NCI-H187 (cell line): ENCODE measurements at places on chromosomes 1 and 21.

GRCh38 chr1:100502052-100502792, 35.7 kb upstream of the GPR88 start:
- peak; percentile 25 for DNase-seq

DNA sequence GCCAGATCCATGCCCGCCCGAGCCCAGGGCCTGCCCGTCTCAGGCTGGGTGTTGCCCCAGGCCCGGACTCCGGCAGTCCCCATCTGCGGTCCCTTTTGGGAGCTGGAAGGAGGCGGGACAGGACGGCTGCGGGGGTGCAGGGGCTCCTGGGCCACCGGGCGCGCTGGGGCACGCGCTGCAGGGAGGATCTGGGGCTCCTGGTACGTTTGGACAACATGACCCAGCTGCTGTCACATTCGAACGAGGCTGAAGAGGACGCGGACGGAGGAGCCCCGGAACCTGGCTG, 6.6 kb upstream of the CALML6 start:
- no peak for DNase-seq

DNA sequence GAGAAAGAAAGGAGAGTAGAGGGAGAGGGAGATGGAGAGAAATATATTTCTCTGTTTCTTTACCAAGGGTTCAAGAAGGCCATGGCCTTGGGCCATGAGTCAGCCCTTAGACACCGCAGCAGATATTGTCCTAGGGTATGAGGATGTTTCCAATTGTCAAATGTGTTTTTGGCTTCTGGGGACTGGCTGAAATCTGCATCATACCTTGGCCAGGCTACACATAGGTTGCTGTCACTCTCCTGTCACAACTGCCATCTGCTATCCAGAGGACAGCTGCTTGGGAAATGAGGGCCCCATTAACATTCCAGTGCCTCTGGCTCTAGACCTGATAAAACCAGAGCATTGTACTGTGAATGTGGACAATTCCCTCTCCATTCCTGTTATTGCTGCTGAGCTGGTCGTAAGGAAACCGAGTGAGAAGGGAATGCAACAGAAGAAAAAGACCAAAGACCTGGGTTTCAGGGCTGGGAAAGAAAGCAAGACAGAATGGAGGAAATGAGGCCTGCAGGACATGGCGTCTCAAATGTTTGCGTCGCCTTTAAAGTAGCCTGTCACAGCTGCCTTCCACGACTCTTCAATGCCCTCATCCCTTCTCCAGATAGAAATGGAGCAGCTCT, 8.8 kb upstream of the PIGC start:
- no peak for DNase-seq

GRCh38 chr1:165143437-165144065, 213.0 kb downstream of the LMX1A start:
- no peak for DNase-seq

DNA sequence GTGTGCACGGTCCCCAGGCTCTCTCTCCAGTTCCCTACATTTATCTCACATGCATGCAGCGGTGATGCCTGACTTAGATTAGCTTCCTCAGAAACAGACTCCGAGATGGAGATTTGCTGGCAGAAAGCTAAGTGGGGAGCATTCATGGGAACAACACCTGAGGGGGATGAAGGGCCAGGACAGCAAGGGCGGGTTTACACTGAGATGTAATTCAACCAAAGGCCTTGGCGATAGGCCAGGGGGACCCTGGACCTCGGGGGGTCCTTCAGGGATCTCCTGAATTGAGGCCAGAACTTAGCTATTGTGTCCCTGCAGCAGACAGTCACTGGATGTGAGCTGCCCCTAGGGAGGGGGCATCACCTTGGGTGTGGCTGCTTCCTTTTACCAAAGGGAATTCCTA, 246.1 kb upstream of the CSF3R start:
- DNase-seq = no peak

- no peak for DNase-seq
Measured at GRCh38 chr1:88399690-88400089, 284.4 kb upstream of the PKN2 start.

DNA sequence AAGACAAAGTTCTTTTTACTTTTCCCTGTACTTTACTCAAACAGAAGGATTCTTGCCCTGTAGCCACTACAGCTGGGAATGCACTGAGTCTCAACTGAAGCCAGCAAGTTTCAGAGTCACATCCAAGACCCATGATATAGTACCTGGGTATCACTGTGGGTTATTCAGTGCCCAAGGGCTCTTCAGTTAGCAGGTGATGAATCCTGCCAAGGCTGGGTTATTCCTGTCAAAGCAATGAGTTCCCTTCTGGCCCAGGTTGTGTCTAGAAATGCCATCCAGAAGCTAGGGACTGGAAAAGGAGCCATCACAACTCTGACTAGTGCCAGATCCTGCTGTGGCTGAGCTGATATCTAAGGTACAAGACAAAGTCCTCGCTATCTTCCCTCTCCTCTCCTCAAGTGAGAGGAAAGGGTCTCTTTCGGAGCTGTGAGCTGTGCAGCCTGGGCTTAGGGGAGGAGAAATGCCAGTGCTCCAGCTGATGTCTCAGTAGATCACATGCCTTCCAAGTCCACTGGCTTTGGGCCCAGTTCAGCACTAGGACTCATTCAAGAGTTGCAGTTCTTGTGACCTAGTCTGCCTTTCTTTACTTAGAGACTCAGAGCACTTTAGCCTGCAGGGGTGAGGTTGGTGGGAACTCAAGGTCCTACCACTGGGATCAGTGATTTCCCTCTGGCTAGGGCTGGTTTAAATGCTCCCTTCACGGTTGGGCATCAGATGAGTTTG, 369.4 kb downstream of the TBX15 start:
- no peak for DNase-seq

DNA sequence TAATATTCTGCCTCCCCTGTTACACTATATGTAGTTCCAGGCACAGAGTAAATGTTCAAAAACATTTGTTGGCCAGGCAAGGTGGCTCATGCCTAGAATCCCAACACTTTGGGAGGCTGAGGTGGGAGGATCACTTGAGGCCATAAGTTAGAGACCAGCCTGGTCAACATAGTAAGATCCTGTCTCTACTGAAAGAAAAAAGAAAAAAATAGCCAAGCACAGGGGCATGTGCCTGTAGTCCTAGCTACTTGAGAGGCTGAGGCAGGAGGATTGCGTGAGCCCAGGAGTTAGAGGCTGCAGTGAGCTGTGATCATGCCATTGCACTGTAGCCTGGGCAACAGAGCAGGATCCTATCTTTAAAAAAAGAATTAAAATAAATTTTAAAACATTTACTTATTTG, 57.6 kb upstream of the SIM2 start:
- DNase-seq = no peak

- DNase-seq = no peak
Measured at GRCh38 chr1:244118109-244118761, 67.2 kb downstream of the ZBTB18 start.

GRCh38 chr1:67441183-67441582, 11.0 kb upstream of the SERBP1 start:
- no peak for DNase-seq

DNA sequence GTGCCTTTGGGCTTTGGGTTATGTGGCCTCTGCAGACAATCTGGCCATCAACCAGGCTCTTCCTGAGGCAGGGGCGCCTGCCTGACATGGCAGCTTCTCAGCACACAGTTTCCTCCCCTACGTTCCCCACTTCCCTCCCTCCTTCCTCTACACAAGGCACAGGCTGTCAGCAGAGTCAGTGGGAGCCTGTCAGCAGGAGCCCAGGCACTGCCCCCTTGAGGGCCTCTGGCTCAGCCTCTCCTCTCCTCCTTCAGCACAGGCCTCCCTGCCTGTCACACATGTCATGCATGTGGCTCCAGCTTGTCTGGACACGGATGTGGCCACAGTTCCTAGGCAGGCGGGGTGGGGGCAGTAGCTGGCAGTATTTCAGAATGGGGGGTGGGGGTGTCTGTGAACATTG, 52.2 kb upstream of the ARTN start:
- DNase-seq = no peak

- no peak for DNase-seq
Measured at GRCh38 chr1:182718311-182718710, 33.9 kb upstream of the RGS8 start.

GRCh38 chr1:171966426-171967220, 125.3 kb downstream of the DNM3 start:
- DNase-seq = no peak

DNA sequence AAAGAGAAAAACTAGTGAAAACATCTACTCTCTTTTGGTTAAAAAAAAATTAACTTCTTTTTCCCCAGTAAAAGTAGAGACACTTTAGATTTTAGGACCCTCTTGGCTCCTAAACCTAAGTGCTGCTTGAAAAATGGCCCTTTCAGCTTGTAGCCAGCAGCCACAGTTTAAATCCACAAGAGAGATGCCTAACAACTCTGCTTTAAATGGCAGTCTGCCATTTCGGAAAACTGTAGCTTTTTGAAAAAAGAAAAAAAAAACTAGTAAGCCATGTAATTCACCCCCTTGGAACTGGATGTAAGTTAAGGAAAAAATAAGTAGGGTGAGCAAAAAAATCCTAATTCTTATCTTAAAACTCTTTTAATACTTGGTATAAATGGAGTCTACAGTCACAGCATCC, 56.0 kb downstream of the LHX9 start:
- DNase-seq = no peak

DNA sequence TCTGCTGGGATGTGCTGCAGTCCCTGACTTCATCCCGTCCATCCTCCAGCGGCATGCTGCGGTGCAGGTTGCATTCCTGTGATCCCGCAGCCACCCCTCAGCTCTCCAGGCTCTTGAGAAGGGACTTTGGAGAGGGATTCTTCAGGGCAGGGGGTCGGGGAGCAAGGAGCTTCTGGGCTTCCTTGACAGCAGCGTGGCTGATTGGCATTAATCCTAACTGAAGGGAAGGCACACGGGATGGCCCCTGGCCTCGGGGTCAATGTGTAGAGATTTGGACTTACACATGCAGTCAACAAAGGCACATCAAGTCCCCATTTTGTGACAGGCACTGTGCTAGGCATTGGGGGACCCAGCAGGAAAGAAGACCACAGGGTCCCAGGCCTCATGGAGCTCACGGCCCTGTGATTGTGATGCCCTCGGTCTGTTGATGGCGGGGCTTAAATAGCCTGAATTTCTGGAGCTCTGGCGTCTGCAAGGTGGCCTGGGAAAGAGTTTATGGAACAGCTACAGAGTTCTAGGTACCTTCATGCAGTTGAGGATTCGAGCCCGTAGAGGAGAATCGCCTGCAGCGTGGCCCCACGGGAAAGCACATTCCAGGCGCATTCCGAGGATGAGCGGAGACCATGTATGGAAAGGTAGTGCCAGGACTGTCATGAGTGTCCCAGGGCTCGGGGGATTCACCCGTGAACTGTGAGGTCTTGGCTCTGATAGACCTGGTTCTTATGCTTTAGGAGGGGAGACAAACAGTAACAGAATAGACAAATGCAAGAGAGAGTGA, 20.1 kb downstream of the PSEN2 start:
- no peak for DNase-seq

- no peak for DNase-seq
Measured at GRCh38 chr1:200365897-200366426, 43.9 kb downstream of the ZNF281 start.

DNA sequence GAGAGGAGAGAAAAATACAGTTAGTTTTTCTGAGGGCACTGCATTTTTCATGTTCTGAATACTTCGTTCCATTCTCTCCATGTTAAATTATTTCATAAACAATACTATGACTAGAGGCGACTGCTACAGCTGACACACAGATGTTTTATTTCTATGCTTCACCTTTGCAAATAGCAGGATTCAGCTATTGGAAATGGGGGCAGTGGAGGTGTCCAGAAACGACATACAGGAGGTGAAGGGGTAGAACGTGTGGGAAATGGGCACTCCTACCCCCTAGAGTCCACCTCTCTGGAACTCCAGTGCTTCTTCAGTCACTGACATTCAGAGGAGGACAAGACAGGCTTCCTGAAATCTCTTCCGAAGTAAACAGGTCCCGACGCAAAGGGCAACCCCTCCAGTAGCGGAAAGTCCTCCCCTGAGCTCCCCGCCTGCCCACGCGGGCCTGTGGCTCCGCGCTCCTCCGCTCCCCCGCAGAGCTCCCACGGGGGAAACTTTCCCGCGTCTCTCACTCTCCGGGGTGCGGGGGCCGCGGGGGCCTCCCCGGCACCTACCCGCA, 480 bp downstream of the DPYD start:
- DNase-seq = no peak

DNA sequence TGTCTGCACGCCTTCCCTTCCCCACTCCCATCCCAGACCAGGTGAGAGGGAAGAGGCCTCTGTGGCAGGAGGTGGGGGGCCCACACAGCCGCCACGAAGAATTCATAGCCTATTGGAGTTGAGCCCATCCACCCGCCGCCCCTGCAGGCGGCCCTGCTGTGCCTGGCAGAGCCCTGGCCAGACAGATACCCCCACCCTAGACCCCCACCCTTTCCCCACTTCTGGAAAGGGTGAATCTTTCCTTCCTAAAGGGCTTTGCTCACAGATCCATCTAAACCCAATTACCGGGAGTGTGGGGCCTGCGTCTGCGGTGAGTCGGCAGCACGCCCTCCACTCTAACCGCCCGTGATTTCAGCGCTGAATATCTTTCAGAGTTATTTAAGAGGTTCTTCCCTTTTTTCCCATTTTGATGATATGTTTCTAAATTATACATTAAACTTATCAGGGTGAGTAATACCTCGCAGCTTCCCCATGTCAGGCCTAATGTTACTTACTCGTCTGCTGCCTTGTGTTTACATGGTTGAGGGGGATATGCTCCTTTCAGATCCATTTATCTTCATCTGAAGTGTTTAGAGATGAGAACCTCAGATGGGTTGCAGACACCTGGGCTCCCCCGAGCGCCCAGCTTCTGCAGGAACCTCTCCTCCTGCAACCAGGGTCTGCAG, 183.9 kb upstream of the VAMP3 start:
- no peak for DNase-seq

- DNase-seq = no peak
Measured at GRCh38 chr21:14686466-14687267, 140.6 kb upstream of the SAMSN1 start.

DNA sequence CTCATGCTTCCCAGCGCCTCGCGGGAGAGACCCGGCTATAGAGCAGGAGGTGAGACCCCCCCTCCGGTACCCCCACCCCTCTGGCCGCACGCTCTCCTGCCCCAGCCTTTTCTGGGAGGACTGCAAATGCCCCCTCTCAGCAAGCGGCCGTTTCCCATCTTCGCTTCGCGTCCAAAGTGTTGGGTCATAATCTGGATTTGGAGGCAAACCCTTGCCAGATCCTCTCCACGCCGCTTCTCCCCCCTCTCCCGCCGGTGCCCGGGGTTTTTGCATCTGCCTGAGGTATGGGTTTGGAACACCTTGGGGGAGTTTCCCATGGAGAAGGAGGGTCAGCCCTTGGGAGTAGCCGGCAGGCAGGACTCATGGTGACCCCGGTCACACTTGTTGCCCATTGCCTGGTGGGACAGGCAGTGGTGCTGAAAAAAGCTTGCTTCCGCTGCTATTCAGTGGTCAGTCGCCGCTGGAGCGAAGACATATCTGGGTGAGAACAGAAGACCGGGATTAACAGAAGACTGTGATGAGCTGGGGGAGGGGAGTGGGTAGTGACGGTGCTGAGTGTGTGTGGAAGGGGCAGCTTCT, 935 bp downstream of the KCNK2 start:
- DNase-seq = no peak

DNA sequence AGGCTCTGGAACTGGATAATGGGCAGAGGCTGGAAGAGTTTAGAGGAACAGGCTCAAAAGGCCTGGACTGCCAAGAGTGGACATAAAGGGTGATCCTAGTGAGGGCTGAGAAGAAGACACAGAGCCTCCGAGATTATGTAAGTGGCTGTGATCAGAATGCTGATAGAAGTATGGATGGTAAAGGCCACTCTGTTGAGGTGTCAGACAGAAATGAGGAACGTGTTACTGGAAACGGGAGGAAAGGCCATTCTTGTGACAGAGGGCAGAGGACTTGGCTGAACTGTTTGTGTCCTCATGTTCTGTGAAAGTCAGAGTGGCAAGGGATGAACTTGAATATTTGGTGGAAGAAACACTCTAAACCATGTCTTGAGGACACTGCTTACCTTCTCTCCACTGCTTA, 6.7 kb upstream of the ABCG1 start:
- DNase-seq = no peak

- DNase-seq = no peak
Measured at GRCh38 chr1:21931171-21932093, 5.7 kb downstream of the HSPG2 start.
